Activated naive CD8-positive, alpha-beta T cell treated with anti-CD3 and anti-CD28 coated beads, Interleukin-2, amount 10 ng/mL, durations not matched to agents 7 days and 5 days (primary cell): ENCODE measurements at places on chromosomes 2 and 18. TPM values are rescaled to one million over a fixed set of nuclear protein-coding genes. Genes with fewer than 3 reads are reported as not detected.

Gene RPIA
- 36.9 TPM for total RNA-seq

Gene ZBTB14
- 34.2 TPM for total RNA-seq

Gene PARD6G
- total RNA-seq, result 1.0 TPM

Gene DDX1
- 55.9 TPM for total RNA-seq

Gene RTP5
- 0.60 TPM for total RNA-seq

Gene TMEM163
- 0.19 TPM for total RNA-seq

Gene FAM110C
- total RNA-seq, result 0.68 TPM

Gene ALPG
- total RNA-seq, result not detected

Gene POMC
- total RNA-seq, result 6.1 TPM

Gene GALNT13
- 0.64 TPM for total RNA-seq

Gene GPR39
- total RNA-seq, result not detected

Gene B4GALT6
- total RNA-seq, result 0.48 TPM

- peaks cover 11% of the 10 kb centered on the region for H3K4me1 ChIP-seq
- no peak for DNase-seq
- H3K27ac ChIP-seq, result no peak overlapping the region
- H3K36me3 ChIP-seq, result no peaks in the 10 kb centered on the region
- peaks cover 65% of the 10 kb centered on the region for H3K27me3 ChIP-seq
Measured at GRCh38 chr18:8707556-8708300, 2.4 kb downstream of the MTCL1 start.

GRCh38 chr2:83817511-83817910, 641.6 kb downstream of the SUCLG1 start:
- no peak for DNase-seq
- no peak overlapping the region for H3K27ac ChIP-seq
- no peak overlapping the region for H3K4me3 ChIP-seq

GRCh38 chr2:46657042-46657504, 177.7 kb downstream of the TMEM247 start:
- H3K36me3 ChIP-seq, result no peaks in the 10 kb centered on the region
- H3K4me3 ChIP-seq, result no peak overlapping the region
- no peak for DNase-seq

- H3K27me3 ChIP-seq, result peaks cover 8% of the 10 kb centered on the region
- no peaks in the 10 kb centered on the region for H3K36me3 ChIP-seq
- H3K4me3 ChIP-seq, result no peak overlapping the region
- H3K27ac ChIP-seq, result no peak overlapping the region
Measured at GRCh38 chr2:240205772-240206171, 65.3 kb upstream of the OTOS start.

- H3K27me3 ChIP-seq, result peaks cover 6% of the 10 kb centered on the region
- H3K4me3 ChIP-seq, result no peak overlapping the region
- no peak for DNase-seq
Measured at GRCh38 chr2:120720746-120721375, 14.8 kb upstream of the GLI2 start.

DNA sequence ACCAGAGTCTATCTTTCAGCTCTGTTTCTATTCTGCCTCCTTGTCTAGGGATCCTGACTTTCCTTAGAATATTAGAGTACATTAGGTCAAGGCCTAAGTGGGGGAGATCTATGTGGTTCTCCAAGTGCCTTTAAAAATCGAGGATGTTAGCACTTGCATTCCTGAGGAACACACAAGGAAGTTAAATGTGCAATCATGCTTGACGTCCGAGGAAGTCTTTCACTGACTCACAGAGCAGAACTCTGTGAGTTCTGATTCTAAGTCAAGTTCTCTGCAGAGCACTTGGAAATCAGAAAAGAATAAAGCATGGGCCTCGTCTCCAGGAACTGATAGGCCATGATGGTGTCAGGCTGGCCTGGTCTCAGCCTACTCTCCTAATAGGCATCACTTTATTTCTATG, 17.2 kb downstream of the FHOD3 start:
- H3K27ac ChIP-seq, result no peak overlapping the region
- no peaks in the 10 kb centered on the region for H3K36me3 ChIP-seq
- no peaks in the 10 kb centered on the region for H3K4me1 ChIP-seq

DNA sequence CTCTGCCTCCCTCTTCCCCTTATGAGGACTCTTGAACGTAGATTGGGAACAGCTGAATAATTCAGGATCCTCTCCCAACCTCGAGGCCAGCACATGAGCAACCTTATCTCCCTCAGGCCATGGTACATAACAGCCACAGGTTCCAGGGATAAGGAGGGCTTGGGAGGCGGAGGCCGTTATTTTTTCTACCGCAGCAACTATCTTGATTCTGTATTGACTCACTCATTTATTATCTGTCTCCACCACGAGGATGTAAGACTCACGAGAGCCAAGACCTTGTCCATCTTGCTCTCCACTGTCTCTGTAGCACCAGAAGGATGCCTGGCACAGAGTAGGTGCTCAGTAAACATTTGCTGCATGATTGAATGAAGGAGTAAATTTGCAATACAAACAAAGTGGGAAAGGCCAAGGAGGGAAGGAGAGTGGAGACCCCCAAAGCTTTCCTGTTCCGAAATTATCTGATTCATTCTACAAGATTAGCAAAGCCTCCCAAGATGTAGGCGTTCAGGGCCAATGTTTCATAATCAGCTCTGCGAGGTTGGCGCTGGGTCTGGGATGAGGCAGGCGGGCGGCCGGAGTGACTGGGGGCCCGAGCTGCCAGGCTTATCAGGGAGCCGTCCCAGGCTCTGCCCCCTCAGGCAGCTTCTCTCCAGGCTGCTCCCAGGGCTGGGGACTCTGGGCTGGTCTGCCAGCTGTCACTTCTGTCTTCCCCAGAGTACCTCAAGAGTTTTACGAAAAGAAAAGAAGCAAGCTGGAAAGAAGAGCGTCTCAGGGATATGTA, 31.6 kb downstream of the INPP5D start:
- H3K27me3 ChIP-seq, result no peaks in the 10 kb centered on the region
- peaks cover 39% of the 10 kb centered on the region for H3K36me3 ChIP-seq
- no peak overlapping the region for H3K4me3 ChIP-seq

- H3K27me3 ChIP-seq, result no peaks in the 10 kb centered on the region
- H3K36me3 ChIP-seq, result peaks cover 30% of the 10 kb centered on the region
- no peak overlapping the region for H3K4me3 ChIP-seq
- DNase-seq, result no peak
- peaks cover 4% of the 10 kb centered on the region for H3K4me1 ChIP-seq
- no peak overlapping the region for H3K27ac ChIP-seq
Measured at GRCh38 chr2:232567721-232568120, 17.2 kb downstream of the EIF4E2 start.

DNA sequence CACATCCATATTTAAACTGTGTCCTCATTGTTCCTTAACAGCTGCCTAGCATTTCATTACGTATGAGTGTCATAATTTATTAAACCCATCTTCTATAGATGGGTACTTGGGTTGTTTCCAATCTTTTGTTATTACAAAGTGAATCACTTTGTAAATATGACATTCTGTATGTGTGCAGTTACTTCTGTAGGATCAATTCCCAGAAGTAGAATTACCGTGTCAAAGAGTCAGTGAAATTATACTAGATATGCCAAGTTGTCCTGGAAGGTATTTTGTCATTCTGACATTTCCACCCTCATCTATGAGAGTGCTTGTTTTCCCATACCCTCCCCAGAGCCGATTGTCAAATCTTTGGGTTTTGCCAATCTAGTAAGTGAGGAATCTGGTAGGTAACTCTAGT, 194.5 kb upstream of the APCDD1 start:
- H3K4me1 ChIP-seq, result peaks cover 5% of the 10 kb centered on the region
- peaks cover 7% of the 10 kb centered on the region for H3K27me3 ChIP-seq
- no peak for DNase-seq
- no peak overlapping the region for H3K4me3 ChIP-seq

DNA sequence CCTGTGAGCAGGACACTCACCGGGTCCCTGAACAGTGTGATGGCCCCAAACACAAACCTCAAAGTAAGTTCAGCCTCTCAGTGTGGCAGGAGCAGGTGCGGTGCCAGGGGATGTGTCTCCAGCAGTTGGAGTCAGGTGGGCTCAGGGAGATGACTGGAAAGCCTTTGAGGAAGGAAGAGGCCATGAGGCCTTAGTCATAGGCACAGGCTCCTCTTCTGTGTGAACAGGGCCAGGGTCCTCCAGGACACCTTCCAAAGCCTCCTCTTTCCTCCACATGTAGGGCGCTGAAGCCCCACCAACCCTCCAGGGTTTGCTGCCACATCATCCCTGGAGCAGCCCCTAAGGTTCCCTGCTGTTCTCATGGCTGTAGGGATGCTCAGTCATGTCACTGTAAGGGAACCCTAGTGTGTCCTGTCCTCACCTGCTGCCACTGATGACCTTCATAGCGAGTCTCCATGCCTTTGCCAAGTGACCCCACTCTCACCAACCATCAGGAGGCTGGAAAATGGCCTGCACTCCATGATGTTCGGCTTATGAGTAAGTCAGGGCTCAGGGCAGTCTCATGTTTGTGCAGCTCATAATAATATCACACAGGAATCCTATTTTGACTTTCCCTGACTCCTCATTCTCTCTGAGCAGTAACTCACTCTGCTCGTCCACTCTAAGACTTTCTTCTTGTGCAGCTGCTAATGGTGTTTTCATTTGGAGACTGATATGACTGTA, 1152.9 kb downstream of the RPIA start:
- no peak for DNase-seq
- H3K27ac ChIP-seq, result no peak overlapping the region
- H3K36me3 ChIP-seq, result peaks cover 7% of the 10 kb centered on the region
- no peaks in the 10 kb centered on the region for H3K4me1 ChIP-seq
- no peak overlapping the region for H3K4me3 ChIP-seq

GRCh38 chr2:26086779-26087178, 52.9 kb downstream of the RAB10 start:
- H3K4me1 ChIP-seq, result peaks cover 19% of the 10 kb centered on the region
- H3K36me3 ChIP-seq, result peaks cover 22% of the 10 kb centered on the region
- no peak overlapping the region for H3K4me3 ChIP-seq
- no peaks in the 10 kb centered on the region for H3K27me3 ChIP-seq
- no peak for DNase-seq

GRCh38 chr18:78636260-78636659, 343.4 kb upstream of the SALL3 start:
- no peak overlapping the region for H3K4me3 ChIP-seq
- no peak for DNase-seq
- peaks cover 2% of the 10 kb centered on the region for H3K27me3 ChIP-seq
- H3K4me1 ChIP-seq, result no peaks in the 10 kb centered on the region

GRCh38 chr2:30410217-30410616, 36.8 kb upstream of the LCLAT1 start:
- H3K4me3 ChIP-seq, result no peak overlapping the region
- H3K4me1 ChIP-seq, result peaks cover 22% of the 10 kb centered on the region
- no peaks in the 10 kb centered on the region for H3K27me3 ChIP-seq
- no peak for DNase-seq
- H3K27ac ChIP-seq, result no peak overlapping the region
- no peaks in the 10 kb centered on the region for H3K36me3 ChIP-seq

GRCh38 chr2:232309592-232309991, 69.0 kb upstream of the ALPP start:
- peak overlapping the region; percentile 89 for H3K27ac ChIP-seq
- no peak for DNase-seq
- H3K4me3 ChIP-seq, result peak overlapping the region; percentile 54
- H3K27me3 ChIP-seq, result no peaks in the 10 kb centered on the region
- H3K4me1 ChIP-seq, result peaks cover 63% of the 10 kb centered on the region
- H3K36me3 ChIP-seq, result peaks cover 47% of the 10 kb centered on the region

DNA sequence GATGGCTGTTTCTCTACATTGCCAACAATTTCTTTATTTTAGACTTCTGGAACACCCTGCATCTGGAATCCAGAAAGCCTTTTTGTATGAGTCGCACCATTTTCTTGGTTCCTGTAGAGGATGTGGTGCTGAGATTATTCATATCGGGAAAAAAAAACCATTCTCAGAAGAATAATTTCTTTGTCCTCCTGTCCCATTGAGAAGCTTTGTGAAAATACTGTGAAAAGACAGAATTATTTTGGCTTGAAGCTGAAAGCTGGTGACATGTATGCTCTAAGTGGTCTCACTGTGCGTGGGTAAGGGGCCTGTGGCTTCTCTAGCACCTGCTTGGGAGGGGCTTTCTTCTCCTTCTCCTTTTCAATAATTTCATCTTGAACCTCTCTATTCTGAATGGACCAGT, 138.4 kb downstream of the FAM210A start:
- no peaks in the 10 kb centered on the region for H3K27me3 ChIP-seq
- peak overlapping the region; percentile 63 for H3K27ac ChIP-seq
- peaks cover 28% of the 10 kb centered on the region for H3K36me3 ChIP-seq
- no peak for DNase-seq
- peaks cover 66% of the 10 kb centered on the region for H3K4me1 ChIP-seq

DNA sequence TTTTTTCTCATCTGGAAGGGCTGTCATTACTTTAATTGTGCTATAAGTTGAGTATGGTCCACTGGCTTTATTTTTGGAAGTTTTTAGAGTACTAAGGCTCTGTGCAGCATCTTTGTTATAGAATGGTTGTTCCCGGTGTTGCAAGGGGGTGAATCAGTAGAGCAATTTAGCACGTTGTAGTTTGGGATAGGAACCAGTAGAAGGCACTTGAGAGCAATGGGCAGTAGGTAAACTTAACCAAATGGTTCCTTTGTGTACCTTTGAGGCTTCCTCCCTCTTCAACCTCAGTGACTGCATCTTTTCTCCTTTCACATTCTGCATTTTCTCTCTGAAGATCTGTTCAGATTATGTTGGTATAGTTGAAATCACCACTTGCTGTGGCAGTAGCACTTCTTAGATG, 238.2 kb upstream of the SYT4 start:
- DNase-seq, result no peak
- H3K4me1 ChIP-seq, result no peaks in the 10 kb centered on the region
- no peaks in the 10 kb centered on the region for H3K27me3 ChIP-seq
- H3K36me3 ChIP-seq, result no peaks in the 10 kb centered on the region
- no peak overlapping the region for H3K4me3 ChIP-seq
- no peak overlapping the region for H3K27ac ChIP-seq

DNA sequence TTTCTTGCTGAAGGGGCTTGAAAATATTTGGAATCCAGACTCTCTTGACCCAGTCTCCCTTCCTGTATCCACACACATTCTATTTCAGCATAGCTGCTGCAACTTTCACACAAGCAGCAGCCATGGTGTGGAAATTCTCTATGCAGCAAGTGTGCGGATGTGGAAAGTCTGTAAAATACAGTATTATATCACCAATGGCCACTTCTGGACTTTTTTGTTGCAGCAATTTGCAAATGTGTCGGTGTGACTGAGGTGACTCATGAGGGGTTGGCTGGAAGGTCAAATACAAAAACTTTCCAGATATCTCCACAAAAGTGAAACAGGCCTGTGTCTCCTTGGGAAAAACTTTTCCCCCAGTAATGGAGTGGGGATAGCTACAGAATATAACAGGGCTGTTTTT, 299.3 kb upstream of the GYPC start:
- peaks cover 6% of the 10 kb centered on the region for H3K27me3 ChIP-seq
- H3K27ac ChIP-seq, result no peak overlapping the region
- no peaks in the 10 kb centered on the region for H3K36me3 ChIP-seq
- no peaks in the 10 kb centered on the region for H3K4me1 ChIP-seq
- no peak for DNase-seq
